ENCODE measurements at places on chromosomes 16 and 17.

- DNase-seq: no peak
These were observed 1.8 kb downstream of the ZBTB4 start for GRCh38 chr17:7477392-7478275.

DNA sequence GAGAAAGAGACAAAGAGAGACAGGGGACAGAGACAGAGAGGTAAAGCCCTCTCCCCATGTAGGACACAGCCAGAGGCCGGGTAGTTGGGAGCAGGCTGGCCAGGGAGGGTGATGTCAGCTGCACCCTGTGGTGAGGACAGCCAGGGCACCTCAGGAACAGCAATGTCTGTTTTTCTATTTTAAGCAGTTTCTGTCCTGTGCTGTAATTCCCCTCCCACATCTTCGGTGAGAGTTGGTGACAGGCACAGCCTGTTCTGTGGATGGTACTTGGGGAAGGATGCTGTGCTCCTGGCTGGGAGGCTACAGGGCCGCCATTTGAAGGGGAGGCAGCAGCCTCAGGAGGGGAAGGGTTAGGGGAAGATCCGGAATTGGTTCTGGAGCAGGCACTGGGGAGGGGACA is 163.5 kb downstream of the SDK2 start:
- DNase-seq: no peak

- no peak for DNase-seq
These were observed 40.3 kb upstream of the MTSS2 start for GRCh38 chr16:70725912-70726828.

DNA sequence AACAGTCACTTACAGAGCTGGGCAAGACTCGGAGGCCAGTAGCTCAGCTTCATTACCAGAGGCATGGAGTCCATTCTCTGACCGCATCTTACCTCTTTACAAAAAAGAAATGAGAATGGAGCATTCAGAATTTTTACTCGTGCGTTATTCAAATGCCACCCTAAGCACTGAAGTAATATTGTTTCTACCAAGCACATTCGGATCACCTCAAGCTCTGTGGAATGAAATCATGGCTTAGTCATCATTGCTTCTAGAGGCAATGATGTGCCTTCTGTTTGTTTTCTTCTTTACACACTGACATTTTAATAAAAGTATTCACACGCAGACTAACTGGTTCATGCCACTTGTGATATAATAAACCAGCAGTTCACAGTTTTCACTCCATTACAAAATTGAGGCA is 206.8 kb downstream of the PHKB start:
- no peak for DNase-seq

GRCh38 chr17:74671031-74671771 is 41.5 kb downstream of the CD300LF start:
- DNase-seq: peak; percentile 33

- DNase-seq: no peak
These were observed 32.7 kb downstream of the STAT5B start for GRCh38 chr17:42243493-42243982.

DNA sequence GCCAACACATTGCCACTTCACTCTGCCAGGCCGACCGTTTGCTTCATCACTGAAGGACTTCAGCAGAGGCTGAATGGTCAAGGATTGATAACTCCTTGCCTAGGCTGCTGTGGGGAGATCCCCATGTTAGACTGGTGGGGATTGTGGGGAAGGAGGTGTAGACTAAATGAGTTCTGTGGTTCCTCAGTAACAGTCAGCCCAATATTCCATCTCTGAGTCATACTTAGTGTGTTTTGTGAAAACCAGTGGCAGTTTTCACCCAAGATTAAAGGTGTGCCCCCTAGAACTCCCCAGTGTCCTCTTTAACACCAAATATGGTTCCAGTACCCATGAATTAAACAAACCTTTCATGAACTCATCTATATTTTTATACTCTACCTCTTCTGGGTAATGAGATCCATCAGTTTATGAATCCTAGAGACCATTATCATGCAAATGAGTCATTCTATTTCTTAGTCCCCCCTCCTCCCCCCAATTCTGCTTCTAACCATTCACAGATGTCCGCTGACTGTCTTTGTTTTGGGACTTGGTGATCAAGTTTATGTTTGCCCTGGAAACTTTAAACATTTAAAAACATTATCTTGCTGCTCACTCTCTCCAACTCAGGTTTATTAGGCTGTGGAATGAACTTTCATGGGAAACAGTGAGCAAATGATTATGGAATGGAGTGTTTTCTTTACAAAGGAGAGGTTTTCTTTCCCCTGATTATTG is 66.8 kb upstream of the GAS7 start:
- no peak for DNase-seq

GRCh38 chr17:77458202-77459017 is 317.6 kb downstream of the SEC14L1 start:
- DNase-seq: no peak

- no peak for DNase-seq
These were observed 21.1 kb upstream of the JPT2 start for GRCh38 chr16:1656808-1657617.

DNA sequence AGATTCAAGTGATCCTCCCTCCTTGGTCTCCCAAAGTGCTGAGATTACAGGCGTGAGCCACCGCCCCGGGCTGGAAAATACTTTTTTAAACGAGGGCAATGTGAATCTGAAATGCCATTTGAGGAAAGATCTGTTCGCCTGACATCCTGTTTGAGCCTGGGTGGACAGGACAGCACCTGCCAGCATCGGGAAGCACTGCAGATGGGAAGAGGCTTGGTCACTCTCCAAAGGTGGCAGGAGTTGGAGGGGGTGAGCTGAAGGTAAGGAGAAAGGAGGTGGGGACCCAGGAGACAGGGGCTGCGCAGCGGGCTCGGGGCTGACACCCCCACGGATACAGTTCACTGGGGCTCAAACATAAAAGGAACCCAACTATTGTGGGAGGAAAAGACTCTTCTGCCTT is 3.9 kb upstream of the BIRC5 start:
- DNase-seq: no peak

- DNase-seq: no peak
These were observed 240.6 kb downstream of the FOXL1 start for GRCh38 chr16:86818671-86819532.

DNA sequence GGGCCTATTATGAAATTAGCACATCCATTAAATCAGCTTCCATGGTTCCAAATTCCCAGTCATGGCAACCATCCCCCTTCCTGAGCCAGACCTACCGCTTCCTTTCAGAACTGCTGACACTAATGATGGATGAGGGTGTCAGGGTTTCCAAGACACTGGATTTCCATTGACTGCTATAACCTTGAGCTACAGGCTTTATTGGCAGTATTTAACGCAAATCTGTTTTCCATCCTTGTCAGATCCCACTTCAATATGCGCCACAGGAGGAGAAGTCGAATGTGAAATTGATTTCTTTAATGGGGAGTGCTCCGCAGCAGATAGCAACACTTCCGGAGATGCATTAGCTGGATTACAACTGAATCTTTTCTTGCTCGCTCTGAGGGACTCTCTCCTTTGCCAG is 197.1 kb downstream of the HS3ST4 start:
- no peak for DNase-seq

GRCh38 chr17:29661213-29661612 is 38.5 kb upstream of the CORO6 start:
- no peak for DNase-seq

GRCh38 chr17:62899361-62899760 is 66.7 kb upstream of the TANC2 start:
- no peak for DNase-seq

DNA sequence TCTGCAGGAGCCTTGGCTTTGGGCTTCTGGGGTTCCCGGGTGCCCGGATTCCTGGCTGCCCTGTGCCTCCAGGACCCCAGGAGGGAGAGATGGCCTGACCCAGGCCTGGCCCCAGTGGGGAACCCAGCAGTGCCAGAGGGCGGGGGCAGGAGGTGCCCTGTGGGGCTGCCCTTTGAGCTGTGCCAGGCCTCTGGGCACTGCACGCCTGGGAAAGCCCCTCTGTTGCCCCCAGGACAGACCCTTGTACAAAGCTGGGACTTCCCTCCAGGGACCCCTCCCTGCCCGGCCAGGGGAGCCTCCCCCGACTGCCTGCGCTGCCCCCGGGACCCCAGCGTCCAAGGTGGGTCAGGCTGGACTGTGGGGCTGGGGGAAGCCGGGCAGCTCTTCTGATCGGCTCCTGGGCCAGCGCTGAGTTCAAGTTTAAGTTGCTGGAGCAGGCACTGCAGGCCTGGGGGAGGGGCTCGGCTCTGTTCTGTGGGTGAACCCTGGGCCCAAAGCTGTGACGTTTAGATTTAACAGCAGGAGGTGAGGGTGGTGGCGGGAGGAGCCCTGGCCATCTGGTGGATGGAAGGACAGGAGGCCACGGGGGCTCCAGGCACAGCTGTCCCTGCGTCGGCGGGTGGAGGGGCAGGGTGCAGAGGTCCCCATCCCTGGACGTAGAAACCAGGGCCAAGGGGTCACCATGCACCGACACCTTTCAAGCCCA is 27.6 kb upstream of the C1QTNF8 start:
- no peak for DNase-seq

- DNase-seq: no peak
These were observed 1208.4 kb upstream of the CDH8 start for GRCh38 chr16:63244631-63245030.

- no peak for DNase-seq
These were observed 14.1 kb downstream of the ZFP3 start for GRCh38 chr17:5092218-5093010.

GRCh38 chr16:85614338-85615013 is 1.4 kb downstream of the GSE1 start:
- no peak for DNase-seq

DNA sequence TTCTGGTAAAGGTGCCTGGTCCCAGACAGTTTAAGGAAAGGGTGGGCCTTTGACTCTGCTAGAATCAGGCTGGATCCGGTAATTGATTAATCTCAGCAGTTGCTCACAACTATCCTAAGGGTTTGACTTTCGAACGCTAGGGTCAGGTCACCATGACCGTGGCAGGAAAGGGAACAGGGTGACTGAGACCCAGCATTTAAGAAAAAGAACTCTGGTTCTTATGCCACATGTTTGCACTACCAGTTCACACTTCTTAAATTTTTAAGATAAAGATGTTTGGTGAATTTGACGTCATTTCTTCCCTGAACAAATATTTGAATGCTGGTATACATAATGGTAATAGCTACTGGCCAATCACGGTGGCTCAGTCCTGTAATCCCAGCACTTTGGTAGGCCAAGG is 52.2 kb downstream of the TEX14 start:
- DNase-seq: no peak

GRCh38 chr16:67173808-67174705 is 3.7 kb downstream of the NOL3 start:
- DNase-seq: no peak

DNA sequence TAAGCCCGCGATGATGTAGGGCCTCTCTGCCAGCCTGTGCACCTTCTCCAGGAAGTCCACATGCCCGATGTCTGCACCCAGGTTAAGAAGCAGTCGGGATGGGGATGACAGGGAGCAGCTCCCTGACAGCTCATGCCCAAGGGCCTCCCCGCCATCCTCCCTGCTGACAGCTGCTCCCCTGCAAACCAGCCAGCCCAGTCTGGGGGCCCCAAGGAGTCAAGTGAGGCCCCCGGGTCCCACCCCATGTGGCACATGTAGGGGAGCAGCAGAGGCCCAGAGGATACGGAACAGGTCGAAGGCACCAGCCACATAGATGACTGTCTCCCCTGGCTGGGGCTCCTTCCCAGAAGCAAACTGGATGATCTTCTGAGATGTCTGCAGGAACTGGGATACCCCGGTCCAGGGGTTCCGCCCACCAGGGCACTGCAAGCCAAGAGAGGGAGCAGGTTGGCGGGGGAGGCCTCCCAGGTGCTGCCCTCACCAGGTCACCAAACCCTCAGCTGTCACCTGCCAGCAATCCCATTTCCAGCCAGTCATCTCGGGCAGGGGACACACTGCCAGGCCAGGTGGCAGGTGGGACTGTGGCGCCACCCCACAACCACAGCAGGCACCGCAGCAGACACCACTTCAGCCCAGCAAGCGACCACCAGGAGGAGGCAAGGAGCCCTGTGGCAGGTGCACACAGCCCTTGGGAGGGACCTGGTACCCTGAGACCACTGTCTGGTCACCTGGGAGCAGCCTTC is 4.6 kb downstream of the PCYT2 start:
- DNase-seq: no peak

DNA sequence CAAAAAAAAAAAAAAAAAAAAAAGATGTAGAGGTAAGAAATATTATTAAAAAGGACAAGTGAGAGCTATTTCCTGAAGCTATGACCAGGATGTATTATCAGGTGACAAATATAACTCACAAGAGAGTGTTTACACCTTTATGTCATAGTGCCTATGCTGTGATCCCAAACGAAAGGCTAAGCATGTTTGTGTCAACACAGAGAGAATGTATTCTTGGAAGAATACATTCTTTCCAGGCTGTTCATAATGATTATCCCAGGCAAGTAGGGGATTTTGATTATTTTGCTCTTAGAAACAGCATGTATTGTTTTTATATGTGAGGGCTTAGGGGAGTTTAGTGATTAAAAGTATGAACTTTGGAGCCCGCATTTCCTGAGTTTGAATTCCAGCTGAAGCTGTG is 175.0 kb downstream of the SPECC1 start:
- DNase-seq: no peak

DNA sequence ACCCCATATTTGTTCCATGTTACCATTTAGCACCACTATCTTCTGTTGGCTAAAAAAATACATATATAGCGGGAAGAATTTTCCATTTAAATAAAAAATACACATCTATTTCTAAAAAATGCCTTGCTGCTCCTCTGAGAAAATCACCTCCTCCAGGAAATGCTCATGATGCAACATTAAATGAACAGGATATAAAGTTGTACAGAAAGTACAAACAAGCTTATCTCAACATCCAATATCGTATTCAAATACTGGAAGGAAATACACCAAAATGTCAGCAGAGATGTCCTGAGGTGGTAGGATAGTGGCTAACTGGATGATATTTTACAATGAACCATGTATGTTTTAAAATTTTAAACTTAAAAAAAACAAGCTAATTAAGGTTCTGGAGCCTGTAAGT is 21.3 kb downstream of the GNA13 start:
- no peak for DNase-seq

DNA sequence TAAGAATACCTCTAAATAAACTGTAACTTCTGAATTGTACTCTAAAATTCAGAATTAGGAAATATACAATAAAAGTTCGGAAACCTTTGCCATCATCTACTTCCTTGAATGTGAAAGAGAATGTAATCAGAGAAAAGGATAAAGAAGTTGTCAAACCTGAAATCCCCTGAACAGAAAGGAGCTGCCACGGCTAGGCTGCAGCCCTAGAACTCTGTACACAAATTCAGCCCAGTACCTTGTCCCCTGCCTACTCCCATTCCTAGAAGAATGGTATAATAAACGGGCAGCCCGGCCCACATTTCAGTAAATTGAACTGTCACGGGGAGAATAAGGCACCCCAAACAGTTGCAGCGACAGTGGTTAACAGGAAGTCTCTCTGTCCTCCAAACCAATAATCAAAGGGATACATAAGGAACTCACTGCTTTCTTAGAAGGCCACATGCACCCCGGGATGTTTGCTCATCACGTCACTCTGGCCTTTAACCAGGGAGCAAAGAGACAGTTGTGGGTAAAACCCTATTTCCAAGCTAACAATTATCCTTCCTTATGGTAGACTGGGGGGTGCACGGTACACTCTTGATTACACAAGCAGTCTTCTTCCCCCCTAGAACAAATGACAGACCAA is 24.3 kb upstream of the RFFL start:
- no peak for DNase-seq
